HS-27A (cell line): ENCODE measurements at places on chromosomes 4 and X.

- DNase-seq = no peak
These were observed 174.5 kb upstream of the C1QTNF7 start for GRCh38 chr4:15253349-15253748.

DNA sequence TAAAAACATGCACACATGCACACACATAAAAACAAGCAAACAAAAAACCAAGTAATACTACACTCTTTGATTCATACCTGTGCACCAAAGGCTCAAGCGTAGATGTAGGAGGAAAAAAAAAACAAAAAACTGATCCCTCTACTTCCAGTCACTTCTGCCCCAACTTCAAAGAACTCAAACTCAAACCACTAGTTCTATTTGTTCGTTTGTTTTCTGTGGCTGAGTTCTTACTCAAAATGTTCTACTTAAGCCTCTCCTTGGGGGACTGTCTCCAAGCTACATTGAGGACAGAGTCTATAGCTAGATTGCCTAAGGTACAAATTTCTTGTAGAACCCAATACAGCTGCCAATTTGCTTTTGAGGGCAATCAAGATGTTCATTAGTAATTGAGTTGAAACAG is 171.0 kb upstream of the ATOH1 start:
- DNase-seq = no peak

GRCh38 chr4:106507440-106507839 is 138.9 kb upstream of the GIMD1 start:
- no peak for DNase-seq

GRCh38 chr4:169010125-169011023 is at the start of gene CBR4:
Gene CBR4, minus strand, starts transcription at chr4:169010255. Its CDS starts 166 bp downstream, at chr4:169010089.
- peak; percentile 86 for DNase-seq

GRCh38 chrX:24231131-24231540 is 81.6 kb downstream of the ZFX start:
- DNase-seq = no peak

GRCh38 chr4:54077812-54078211 is 13.4 kb upstream of the CHIC2 start:
- DNase-seq = peak; percentile 91

DNA sequence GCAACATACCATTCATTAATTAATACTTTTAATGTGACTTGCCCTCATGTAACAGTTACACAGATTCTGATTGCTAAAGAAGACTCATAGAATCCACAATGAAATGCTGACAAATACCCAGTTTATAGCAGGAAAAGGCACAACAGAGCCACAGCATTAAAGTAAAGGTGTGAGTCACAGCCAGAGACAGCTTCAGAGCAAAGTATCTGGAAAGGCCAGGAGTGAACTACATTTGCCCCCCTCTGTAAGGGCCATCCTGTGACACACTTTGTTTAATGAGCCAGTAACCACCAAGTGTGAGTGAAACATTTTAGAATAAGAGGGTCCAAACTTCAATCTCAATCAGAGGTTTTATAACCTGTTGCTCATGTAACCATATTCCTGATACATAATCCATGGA is 133.8 kb upstream of the TACR3 start:
- no peak for DNase-seq

GRCh38 chr4:164770010-164770724 is 16.2 kb downstream of the SMIM31 start:
- DNase-seq = no peak

GRCh38 chrX:129524250-129524850 is 1.1 kb upstream of the SMARCA1 start:
- DNase-seq = no peak

DNA sequence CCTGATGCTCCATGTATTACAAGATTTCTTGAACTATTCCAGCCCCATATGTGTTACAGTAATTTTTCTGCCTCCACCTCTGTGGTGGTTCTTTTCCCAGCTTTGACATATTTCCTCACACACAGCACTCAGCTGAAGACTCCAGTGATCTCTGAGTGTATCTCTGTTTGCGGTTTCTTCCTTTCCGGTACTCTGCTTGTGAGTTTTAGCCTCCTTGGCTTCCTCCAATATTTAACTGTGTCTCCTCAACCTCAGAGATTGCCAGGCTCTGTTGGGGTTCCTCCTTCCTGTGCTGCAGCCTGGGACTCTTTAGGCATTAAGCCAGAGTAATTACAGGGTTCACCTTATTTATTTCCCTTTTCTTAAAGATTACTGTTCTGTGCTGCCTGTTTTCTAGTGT is 73.2 kb downstream of the NFKB1 start:
- no peak for DNase-seq

GRCh38 chrX:72238183-72238582 is 644 bp downstream of the ERCC6L start:
- DNase-seq = no peak

DNA sequence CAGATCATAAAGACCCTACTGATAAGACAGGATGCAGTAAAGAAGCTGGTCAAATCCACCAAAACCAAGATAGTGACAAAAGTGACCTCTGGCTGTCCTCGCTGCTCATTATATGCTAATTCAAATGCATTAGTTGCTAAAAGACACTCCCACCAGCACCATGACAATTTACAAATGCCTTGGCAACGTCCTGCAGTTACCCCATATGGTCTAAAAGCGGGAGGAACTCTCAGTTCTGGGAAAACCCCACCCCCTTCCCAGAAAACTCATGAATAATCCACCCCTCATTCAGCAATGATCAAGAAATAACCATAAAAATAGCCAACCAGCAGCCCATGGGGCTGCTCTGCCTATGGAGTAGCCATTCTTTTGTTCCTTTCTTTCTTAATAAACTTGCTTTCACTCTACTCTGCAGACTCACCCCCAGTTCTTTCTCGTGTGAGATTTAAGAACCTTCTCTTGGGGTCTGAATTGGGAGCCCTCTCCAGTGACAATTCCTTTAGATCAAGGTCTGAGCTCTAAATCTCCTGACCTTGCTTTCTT is 217.1 kb upstream of the STS start:
- no peak for DNase-seq

DNA sequence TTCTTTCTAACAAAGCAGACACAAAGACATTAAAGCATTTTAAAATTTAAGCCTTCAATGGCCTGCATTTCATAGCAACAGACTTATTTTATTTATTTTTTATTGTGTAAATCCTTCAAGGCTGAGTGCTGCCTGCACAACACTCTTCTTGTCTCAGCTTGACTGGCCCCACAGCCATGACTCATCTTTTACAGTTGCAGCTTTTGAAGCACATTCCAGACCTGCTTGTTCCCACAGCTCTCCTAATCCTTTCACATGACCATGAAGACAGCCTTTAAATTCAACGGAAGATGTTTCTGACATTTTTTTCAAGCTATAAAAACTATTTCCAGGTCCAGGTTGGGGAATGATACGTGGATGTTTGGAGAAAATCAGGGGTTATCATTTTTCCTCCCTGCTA is 276.9 kb upstream of the TACR3 start:
- DNase-seq = no peak

DNA sequence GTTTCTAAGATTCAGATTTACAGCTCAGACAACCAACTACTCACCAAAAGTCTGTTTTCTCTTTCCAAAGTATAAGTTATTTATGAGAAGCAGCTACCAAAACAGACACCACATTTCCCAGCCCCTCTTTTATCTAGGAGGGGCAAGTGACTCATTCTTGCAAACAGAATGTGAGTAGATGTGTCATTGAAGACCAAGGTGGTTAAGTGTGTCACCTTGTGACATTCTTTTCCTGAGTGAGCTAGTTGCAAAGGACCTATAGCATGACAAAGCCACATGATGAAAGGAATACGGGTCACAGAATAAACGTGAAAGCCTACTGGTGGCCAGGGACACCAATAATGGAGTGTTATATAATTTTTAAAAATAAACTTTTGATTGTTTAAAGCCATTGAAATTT is 50.0 kb downstream of the SLC7A11 start:
- peak; percentile 15 for DNase-seq

- DNase-seq = no peak
These were observed 13.3 kb downstream of the CXCL2 start for GRCh38 chr4:74085669-74086068.

DNA sequence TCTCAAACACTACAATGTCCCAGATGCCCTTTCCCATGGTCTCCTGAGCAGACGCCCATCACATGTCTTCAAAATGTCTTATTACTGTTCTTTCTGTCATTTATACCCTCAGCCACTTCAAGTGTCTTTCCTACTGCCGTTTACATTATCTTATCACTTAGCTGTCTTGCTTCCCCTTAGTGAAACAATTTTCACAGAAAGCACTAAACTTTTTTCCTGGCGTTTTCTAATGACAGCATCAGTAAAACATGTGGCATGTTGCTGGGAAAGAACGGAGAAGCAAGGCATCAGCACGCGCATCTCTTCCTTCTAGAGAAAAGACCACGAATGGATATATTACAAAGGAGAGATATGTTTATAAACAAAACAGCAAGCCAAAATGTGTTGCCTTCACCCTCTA is 189.7 kb upstream of the SLIT2 start:
- no peak for DNase-seq
